ENCODE measurements at places on chromosomes 1 and 21.

DNA sequence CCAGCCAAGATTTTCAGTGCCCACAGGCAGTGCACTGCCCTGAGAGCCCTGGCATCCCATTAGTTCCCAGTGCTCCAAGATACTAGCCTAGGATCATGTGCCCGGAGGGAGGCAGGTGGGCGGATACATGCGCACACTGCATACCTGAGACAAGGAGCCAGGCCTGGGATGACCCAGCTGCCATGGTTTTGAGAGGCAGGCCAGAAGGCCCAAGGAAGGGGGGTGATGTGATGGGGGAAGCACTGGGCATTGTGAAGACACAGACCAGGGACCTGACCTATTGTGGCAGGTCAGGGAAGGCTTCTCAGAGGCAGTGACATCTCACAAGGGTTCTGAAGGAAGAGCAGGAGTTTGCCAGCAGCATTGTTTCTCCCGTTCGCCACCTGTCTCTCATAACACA, 3.6 kb downstream of the ZC3H12A start:
- peaks cover 74% of the 10 kb centered on the region for H3K36me3 ChIP-seq
- peak overlapping the region; percentile 99 for H3K27ac ChIP-seq
- H3K4me3 ChIP-seq = peak overlapping the region; percentile 98
- no peak for DNase-seq
- no peaks in the 10 kb centered on the region for H3K27me3 ChIP-seq
- H3K4me1 ChIP-seq = peaks cover 59% of the 10 kb centered on the region

DNA sequence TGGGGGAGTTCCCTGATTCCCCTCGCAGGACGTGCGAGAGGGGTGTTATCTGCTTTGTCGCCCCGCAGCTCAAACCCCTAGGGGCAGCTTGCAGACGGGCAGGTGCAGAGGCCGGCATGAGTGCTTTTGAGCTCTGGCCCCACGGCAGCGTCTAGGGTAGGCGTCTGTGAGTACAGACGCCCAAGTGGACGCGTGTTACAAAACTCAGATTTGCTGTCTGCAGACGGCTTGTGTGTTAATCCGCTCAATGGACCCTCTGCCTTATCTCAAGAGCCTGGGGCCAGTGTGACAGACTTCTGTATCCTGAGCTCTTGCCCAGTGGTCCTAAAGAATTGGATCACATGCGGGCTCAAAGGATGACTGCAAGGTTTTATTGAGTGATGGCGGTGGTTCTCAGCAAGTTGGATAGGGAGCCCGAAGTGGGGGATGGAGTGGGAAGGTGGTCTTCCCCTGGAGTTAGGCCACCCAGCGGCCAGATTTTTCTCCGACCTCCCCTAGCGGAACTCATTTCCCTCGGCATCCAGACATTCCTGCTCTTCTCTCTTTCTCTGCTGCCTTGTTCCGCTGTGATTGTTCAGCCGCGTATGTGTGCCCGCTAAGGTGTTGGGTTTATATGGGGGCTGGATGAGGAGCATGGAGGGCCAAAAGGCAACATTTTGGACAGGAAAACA, 9.4 kb downstream of the CFHR4 start:
- DNase-seq = no peak
- no peak overlapping the region for H3K4me3 ChIP-seq
- H3K4me1 ChIP-seq = no peaks in the 10 kb centered on the region
- H3K27me3 ChIP-seq = peaks cover 11% of the 10 kb centered on the region
- no peaks in the 10 kb centered on the region for H3K36me3 ChIP-seq
- no peak overlapping the region for H3K27ac ChIP-seq

DNA sequence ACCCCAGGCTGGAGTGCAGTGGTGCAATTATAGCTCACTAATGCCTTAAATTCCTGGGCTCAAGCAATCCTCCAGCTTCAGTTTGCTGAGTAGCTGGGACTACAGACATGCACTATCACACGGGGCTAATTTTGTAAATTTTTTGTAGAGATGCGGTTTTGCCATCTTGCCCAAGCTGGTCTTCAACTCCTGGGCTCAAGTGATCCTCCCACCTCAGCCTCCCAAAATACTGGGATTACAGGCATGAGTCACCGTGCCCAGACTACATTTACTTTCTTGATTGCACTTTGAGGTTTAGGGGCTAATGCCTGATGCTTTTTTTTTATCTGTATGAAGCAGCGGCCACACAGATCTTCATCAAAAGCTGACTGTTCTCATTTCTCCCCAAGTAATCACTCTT, 124.6 kb downstream of the KIF26B start:
- no peak overlapping the region for H3K4me3 ChIP-seq
- no peaks in the 10 kb centered on the region for H3K27me3 ChIP-seq
- DNase-seq = no peak
- no peaks in the 10 kb centered on the region for H3K36me3 ChIP-seq
- H3K4me1 ChIP-seq = no peaks in the 10 kb centered on the region
- no peak overlapping the region for H3K27ac ChIP-seq

GRCh38 chr1:5481889-5482288, 510.3 kb downstream of the NPHP4 start:
- H3K36me3 ChIP-seq = no peaks in the 10 kb centered on the region
- H3K4me3 ChIP-seq = no peak overlapping the region
- H3K27me3 ChIP-seq = no peaks in the 10 kb centered on the region
- H3K4me1 ChIP-seq = no peaks in the 10 kb centered on the region
- DNase-seq = peak; percentile 46

- no peak overlapping the region for H3K27ac ChIP-seq
- DNase-seq = no peak
- H3K27me3 ChIP-seq = peaks cover 7% of the 10 kb centered on the region
- no peaks in the 10 kb centered on the region for H3K36me3 ChIP-seq
- no peaks in the 10 kb centered on the region for H3K4me1 ChIP-seq
These were observed 122.2 kb downstream of the NOS1AP start for GRCh38 chr1:162191396-162192305.

All from activated CD4-positive, alpha-beta memory T cell treated with anti-CD3 and anti-CD28 coated beads, Interleukin-2, amount 10 ng/mL, durations not matched to agents 7 days and 5 days (primary cell).